ENCODE measurements at places on chromosomes 16 and 17. TPM values are rescaled to one million over a fixed set of nuclear protein-coding genes. Genes with fewer than 3 reads are reported as not detected.

Gene CES5A
- not detected for total RNA-seq

Gene MFSD6L
- not detected for total RNA-seq

Gene RND2
- total RNA-seq, result 1.1 TPM

Gene ASGR1
- 1.3 TPM for total RNA-seq

Gene CDH1
- not detected for total RNA-seq

Gene LGALS9B
- not detected for total RNA-seq

Gene KRT33A
- not detected for total RNA-seq

Gene TLCD2
- 0.83 TPM for total RNA-seq

Gene INO80E
- total RNA-seq, result 42.8 TPM

Gene ANKRD40CL
- total RNA-seq, result not detected

Gene NPIPB8
- not detected for total RNA-seq

Gene TEX19
- total RNA-seq, result under 0.01 TPM

Gene TBC1D26
- not detected for total RNA-seq

Gene PGP
- total RNA-seq, result 5.8 TPM

Gene TMEM106A
- 1.4 TPM for total RNA-seq

Gene HOXB3
- 6.3 TPM for total RNA-seq

Gene KRTAP3-3
- not detected for total RNA-seq

Gene CD300H
- total RNA-seq, result not detected

Gene TEKT5
- total RNA-seq, result not detected

Gene SPIRE2
- total RNA-seq, result 0.72 TPM

Gene HOXB9
- total RNA-seq, result under 0.01 TPM
